ENCODE measurements at places on chromosomes 16 and 17.

- no peak for DNase-seq
Observed at GRCh38 chr17:78184868-78185267, 2.0 kb downstream of the TK1 start.

- DNase-seq = no peak
Observed at GRCh38 chr17:65047941-65048340, 8.6 kb downstream of the GNA13 start.

DNA sequence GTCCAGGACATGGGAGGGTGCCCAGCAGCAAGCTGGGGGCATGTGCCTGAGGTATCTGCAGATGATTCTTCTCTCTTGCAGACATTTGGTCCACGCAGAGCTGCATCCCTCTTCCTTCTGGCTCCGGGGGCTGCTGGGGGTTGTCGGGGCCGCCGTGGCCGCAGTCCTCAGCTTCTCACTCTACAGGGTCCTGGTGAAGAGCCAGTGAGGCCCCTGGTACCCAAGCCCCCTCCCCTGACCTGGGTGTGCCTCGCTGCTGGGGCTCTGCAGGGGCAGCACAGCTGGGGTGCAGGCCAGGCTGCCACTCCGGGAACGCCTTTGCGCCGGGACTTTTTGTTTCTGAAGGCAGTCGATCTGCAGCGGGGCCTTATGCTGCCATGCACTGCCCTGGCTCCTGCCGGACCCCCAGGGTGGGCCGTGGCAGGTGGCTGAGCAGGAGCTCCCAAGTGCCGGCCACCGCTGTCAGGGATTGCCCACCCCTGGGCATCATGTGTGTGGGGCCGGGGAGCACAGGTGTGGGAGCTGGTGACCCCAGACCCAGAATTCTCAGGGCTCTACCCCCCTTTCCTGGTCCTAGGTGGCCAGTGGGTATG is 2.0 kb upstream of the RHBDL1 start:
- DNase-seq = no peak

DNA sequence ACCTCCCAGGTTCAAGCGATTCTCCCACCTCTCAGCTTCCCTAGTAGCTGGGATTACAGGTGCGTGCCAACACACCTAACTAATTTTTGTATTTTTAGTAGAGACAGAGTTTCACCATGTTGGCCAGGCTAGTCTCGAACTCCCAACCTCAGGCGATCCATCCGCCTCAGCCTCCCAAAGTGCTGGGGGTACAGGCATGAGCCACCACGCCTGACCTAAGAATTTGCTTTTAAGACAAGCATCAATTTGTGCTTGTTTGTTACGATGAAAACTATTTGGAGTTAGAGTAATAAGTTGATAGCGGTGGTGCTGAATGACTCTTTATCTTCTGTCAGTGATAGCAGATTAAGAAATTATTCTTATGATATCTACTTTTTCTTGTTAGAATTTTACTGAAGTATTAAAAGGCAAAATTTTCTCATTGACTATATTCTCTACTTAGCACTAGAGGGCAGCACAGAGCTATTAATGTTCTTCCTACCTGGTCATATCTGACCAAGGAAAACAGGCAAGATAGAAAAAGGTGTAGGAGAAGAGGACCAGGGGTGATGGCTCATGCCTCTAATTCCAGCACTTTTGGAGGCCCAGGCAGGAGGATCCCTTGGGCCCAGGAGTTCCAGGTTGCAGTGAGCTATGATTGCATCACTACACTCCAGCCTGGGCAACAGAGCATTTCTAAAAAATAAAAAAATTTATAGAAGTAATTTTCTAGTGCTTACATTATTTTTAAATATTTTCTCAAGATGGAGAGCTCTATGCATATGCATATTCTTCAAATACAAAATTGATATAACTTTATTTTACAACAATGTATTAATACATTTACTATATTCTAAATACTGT is 24.5 kb downstream of the STXBP4 start:
- peak; percentile 75 for DNase-seq

- no peak for DNase-seq
Observed at GRCh38 chr16:68969338-68969737, 126.0 kb downstream of the TANGO6 start.

DNA sequence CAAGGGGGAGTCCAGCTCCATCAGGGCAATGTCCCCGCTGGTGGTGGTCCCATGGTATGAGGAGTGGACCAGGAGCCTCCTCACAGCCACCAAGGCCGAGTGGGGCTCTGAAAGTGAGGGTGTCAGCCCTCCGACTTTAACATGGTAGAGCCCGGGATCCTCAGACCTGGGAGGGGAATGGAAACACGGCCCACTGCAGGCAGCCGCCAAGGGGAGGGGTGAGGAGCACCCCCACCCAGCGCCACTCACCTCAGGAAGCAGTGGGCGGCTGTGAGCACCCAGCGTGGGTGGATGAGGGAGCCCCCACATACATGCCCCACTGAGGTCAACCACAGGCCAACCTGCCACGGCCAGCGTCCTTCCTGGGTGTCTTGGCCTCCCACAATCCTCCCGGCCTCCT is 10.8 kb downstream of the ZG16B start:
- no peak for DNase-seq
